ENCODE measurements at places on chromosomes 2 and 18. TPM values are rescaled to one million over a fixed set of nuclear protein-coding genes. Genes with fewer than 3 reads are reported as not detected.

The AFF3 gene
- 20.9 TPM for total RNA-seq

The CRYBA2 gene
- not detected for total RNA-seq

The HOXD10 gene
- not detected for total RNA-seq

The NEURL3 gene
- not detected for total RNA-seq

The MC5R gene
- not detected for total RNA-seq

The SIX3 gene
- total RNA-seq: not detected

The ZNF804A gene
- 0.41 TPM for total RNA-seq

The AGXT gene
- not detected for total RNA-seq

The MEP1B gene
- not detected for total RNA-seq

The CIDEA gene
- total RNA-seq: not detected

The SERPINB11 gene
- total RNA-seq: not detected

The VIT gene
- not detected for total RNA-seq

The CCDC150 gene
- total RNA-seq: 31.8 TPM

The HOXD4 gene
- total RNA-seq: 1.3 TPM

GRCh38 chr2:53753041-53753440, 14.6 kb upstream of the CHAC2 start:
- DNase-seq: no peak

GRCh38 chr2:207970826-207971180, 54.5 kb downstream of the PLEKHM3 start:
- DNase-seq: no peak

DNA sequence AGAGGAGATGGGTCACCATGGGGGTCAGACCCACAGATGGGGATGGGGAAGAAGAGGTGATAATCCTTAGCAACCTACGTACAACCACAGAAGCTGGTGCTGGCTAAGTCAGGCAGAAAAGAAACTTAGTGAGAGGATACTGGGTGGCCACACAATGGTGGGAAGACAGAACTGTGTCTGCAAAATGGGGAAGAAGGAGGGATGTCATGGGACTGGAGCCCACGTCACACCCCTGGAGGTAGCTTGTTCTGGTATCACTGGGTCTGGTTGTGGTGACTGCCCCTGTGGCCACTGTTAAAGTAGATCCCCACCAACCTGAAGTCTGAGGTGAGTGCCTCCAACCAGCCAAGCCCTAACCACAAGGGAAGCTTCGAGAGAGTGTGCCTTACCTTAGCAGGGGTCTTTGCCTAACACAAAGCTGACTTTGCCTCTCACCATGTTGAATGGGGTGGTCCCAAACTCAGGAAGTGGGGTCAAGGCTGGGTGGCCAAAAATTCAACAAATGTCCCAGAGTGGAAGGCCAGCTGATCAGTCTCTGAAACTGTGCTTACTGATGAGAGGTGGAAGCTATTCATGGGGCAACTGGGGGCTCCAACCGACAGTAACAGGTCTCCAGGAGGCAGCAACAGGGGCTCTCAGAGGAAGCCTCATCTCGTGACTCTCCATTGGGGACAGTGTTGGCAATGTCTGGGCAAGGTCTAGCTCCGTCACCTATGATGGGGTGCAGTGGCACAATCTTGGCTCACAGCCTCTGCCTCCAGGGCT, 64.8 kb upstream of the SLC1A4 start:
- DNase-seq: no peak

DNA sequence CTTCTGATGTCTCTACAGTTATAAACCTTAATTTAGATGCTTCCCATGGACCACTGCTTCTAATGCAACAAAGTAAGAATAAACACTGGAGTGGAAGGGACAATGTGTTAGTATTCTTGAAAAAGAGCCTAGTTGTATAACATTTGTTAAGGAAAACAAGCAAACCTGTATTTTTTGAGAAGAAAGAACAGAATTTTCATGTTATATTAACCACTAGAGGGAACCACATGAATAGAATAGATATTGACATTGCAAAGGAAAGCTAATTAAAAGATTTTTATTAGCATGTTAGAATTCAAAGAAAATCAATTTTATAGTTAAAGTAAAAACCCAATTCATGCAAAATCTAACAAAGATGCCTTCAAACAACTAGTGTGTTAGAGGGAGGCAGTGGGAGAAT, 151.2 kb upstream of the BARD1 start:
- no peak for DNase-seq

DNA sequence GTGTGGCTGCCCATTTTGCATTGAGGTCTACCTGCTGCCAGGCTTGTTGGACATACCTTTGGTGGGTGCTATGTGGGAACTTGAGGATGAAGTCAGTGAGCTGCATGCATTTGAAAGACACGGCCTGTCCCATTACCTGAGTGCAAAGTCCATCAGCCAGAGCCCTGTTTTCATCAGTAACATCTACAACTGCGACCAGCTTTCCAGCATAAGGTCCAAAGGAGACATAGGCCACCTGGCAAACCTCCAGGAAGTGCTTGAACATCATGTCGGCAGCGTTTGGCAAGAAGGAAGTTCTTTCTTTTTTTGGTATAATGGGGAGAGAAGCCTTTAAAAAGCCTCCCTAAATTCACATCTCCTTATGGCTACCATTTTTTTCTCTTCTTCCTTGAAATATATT, 143.1 kb downstream of the FAM161A start:
- no peak for DNase-seq

DNA sequence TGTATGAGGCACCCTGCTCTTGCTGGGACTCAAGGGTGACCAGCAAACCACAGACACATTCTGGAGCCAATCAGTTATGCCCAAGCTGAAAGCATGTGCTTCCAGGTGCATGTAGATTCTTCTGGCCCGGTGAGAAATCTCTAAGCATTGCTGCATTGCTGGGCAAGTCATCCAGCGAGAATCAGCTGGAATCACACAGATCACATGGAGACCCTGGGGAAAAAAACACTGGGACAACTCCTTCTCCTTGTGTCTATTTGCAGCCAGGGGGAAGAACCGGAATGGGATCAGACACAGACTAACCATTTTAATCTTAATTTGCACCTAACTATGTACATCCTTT, 119.7 kb upstream of the KLF7 start:
- DNase-seq: no peak

DNA sequence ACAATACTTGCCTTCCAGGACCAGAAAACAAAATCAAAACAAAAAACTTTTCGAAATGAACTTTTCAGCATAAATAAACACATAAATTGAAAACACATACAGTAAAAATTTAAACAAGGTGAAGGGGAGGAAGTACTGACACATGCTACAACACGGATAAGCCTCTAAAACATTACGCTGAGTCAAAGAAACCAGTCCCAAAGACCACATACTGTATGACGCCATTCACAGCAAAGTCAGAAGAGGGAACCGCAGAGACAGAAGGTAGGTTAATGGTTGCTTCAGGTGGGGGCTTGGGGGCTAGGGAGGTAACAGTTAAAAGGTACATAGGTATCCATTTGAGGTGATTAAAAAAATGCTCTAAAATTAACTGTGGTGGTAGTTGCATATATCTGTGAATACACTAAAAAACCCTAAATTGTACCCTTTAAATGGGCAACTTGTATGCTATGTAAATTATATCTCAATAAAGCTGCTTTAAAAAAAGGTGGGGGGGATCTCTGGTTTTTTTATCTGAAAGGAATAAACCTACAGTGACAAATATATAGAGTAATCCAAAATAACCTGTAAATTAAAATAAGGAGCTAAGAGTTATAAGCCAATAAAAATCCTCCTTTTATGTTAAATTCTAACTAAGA, 7.1 kb downstream of the COX7A2L start:
- no peak for DNase-seq

GRCh38 chr2:197786010-197786877, 1.1 kb upstream of the BOLL start:
- DNase-seq: peak; percentile 14

DNA sequence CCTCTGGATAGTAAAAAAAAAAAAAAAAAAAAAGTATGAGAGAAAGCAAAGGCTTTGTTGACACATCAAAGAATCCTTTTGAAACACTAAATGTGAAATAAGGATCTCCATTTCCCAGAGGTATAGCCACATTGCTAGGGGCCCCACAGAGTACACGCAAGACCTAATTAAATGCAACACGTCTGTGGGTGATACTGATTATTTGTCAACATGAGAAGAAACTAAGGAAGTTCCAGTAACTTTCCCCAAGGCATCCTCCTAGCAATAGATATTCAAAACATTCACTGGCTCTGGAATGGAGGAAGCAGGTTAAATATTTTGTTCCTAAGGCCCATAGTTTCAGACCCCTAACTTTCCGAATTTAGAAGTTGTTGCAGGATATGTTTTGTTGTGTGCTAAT, 24.6 kb upstream of the EPB41L3 start:
- DNase-seq: no peak

DNA sequence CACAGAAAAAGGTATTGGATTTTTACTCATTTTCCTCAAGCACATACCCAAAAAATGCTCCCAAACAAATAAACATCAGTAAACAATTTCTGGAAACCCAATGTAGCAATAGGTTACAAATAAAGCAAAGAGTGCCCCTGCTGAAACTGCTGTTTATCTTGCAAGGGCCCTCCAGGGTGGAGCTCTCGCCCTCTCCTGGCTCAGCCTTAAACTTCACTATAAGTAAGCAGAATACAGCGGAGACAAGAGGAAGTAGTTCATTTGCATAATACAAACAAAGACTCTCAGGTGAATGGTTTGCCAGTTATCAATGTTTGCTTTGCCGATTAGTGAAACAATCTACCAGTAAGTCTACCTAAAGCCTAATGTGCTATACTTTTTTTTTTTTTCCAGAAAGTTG, 437.6 kb downstream of the DLGAP1 start:
- no peak for DNase-seq

- peak; percentile 44 for DNase-seq
Measured at GRCh38 chr2:231680285-231680991, 27.9 kb upstream of the PTMA start.

- no peak for DNase-seq
Measured at GRCh38 chr2:182907081-182907830, 40.8 kb upstream of the FRZB start.

Measured in neural crest cell (in vitro differentiated cells).